Progenitor cell of endocrine pancreas (in vitro differentiated cells): ENCODE measurements at places on chromosomes 16 and 17. TPM values are rescaled to one million over a fixed set of nuclear protein-coding genes. Genes with fewer than 3 reads are reported as not detected.
A peak's percentile ranks its signal among the peaks of the same experiment; 100 is the strongest.

DNA sequence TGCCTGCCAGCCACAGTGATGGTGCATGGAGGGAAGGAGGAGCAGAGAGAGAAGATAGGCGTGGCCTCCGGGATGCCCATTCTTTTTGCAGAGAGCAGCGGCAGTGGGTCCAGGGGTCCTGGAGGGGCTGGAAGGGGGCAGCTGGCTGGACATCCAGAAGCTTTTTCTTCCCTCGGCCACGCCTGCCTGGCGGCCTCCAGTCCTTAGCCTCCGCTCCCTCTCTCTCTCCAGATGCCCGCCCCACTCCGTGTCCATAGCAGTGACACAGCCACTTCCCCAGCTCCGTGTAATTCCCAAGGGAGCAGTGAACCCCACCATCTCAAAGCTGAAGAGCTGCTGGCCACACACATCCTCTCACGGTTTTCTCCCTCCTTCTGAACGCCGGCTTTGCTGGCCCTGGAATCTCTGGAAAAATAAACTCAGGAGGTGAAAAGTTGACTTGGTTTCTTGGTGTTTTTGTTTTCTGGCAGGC lies 26.3 kb upstream of the CDC42EP4 start:
- DNase-seq, result no peak

Gene CTRB1
- total RNA-seq, result not detected in 2 replicates

- peak; percentile 61 for DNase-seq
Measured at GRCh38 chr16:70770626-70771552, 30.1 kb downstream of the VAC14 start.

- no peak for DNase-seq
Measured at GRCh38 chr16:31708348-31708747, 165.3 kb upstream of the ZNF267 start.

DNA sequence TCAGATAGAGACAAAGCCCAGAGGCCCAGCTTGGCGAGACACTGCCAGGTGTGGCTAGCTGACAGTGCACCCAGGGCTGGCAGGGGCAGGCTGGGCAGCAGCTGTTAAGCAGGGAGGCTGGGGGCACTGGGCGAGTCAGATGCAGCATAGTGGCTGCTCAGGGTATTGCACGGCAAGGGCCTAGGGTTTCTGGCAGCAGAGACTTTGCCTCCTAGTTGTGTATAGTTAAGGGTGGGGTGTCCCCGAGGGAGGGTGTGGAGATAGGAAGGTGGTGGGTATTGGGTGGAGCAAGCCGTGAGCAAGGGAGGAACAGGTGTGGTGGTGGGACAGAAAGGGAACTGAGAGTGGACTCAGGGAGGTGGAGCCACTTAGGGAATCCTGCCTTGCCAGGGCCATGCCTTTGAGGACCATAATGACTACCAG lies 66.0 kb downstream of the SMPD3 start:
- no peak for DNase-seq

GRCh38 chr16:88803264-88803987 lies at the start of gene CDT1:
CDT1 (plus strand) TSS chr16:88803789; CDS start chr16:88803832, 43 bp downstream.
- peak; percentile 83 for DNase-seq

GRCh38 chr17:1347589-1348323 lies 52.3 kb downstream of the YWHAE start:
- DNase-seq, result no peak

Gene GGT6
- total RNA-seq, result not detected in 2 replicates

Gene ACSM3
- 119 and 131 TPM in 2 replicates for total RNA-seq

Gene TNFRSF17
- not detected in 2 replicates for total RNA-seq

Gene ABI3
- not detected in 2 replicates for total RNA-seq

GRCh38 chr16:65453646-65454045 lies 331.8 kb upstream of the CDH11 start:
- no peak for DNase-seq

DNA sequence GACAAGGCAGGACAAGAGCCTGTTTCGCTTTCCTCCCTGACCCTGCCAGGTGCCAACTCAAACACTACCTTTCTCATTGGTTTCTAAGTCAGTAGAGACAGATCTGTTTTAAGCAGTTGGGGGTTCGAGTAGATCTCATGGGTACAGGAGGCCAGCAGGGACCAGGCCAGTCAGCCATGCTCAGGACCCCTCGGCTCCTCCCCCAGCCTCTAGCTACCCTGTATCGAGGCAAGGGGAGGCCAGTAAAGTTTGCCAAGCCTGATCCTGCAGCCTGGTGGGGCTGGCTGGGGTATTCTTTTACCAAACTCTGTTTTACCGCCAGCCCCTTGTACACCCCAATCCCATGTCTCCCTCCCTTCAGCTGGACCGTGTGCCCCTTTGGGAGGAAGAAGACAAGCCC lies 26.6 kb downstream of the OR1D5 start:
- DNase-seq, result no peak

Gene BRIP1
- 13.5 and 14.3 TPM in 2 replicates for total RNA-seq

Gene ENKD1
- total RNA-seq, result 25.1 and 26.1 TPM in 2 replicates

Gene HS3ST3A1
- total RNA-seq, result 6.9 and 8.8 TPM in 2 replicates

Gene MMP28
- total RNA-seq, result 0.53 TPM in 1 of 2 replicates, not detected in the other

- no peak for DNase-seq
Measured at GRCh38 chr16:75379339-75379738, 54.0 kb downstream of the CFDP1 start.

DNA sequence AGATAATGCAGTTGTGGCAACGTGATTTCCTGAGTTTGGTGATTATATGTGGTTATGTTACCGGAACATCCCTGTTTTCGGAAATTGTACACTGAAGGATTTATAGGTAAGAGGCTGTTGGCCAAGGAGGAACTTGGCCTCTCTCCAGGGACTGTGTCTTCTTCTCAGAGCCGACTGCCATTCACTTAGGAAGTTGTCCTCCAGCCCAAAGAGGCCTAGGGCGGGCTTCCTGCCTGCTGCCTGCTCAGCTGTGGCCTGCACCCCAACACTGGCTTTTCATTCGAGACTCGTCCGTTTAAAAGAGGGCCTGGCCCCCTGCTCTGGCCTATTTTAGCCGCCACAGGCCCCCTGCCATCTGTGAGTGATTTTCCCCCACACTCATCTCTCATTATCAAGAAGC lies 64.3 kb downstream of the ZDHHC7 start:
- DNase-seq, result no peak

Gene WNK4
- 5.8 and 6.3 TPM in 2 replicates for total RNA-seq

DNA sequence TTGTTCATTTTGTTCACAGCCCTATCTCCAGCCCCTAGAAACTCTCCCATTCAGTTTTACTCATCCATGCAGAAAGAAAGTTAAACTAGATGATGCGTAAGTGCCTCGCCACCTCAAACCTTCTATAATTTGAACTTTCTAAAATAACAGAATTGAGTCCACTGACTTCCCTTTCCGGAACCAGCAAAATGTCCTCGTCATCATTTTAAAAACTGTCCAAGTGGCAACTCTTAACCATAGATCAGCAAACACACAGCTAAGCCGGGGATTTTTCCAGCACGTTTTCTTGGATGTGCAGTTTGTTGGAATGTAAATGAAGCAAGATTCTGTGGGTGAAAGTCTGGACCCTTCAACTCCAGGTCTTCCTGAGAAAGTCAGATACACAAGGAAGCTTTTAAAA lies 369.7 kb upstream of the ERCC4 start:
- no peak for DNase-seq

- no peak for DNase-seq
Measured at GRCh38 chr17:51421525-51421924, 161.2 kb downstream of the UTP18 start.

DNA sequence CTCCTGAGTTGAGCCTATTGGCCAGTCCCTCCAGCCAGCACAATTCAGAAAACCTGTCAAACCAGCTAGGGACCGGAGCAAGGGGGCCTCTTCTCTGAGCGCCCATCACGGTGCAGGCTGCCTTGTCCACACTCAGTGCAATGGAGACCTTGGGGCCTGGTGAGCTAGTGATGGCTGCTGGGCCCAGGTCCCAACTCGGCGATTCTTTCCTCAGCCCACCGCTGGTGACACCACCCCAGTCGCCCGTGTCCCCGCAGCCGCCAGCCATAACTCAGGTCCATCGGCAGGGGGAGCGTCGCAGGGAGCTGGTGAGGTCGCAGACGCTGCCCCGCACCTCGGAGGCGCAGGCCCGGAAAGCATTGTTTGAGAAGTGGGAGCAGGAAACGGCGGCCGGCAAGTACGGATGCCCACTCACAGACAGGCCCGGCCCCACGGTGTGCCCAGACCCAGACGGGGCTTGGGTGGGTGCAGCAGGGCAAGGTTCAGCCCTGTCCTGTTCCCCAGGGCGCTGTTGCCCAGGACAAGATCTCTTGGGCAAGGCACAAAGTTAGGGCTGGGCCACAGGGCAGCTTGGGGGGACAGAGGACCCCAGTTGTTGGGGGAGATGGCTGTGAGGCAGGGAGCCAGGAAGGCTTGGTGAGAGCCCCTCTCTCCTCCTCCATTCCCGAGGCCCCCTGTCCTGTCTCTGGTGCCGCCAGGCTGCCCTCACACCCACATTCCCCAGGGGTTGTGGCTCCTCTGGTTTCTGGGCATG lies 10.8 kb downstream of the SMTNL2 start:
- peak; percentile 46 for DNase-seq

DNA sequence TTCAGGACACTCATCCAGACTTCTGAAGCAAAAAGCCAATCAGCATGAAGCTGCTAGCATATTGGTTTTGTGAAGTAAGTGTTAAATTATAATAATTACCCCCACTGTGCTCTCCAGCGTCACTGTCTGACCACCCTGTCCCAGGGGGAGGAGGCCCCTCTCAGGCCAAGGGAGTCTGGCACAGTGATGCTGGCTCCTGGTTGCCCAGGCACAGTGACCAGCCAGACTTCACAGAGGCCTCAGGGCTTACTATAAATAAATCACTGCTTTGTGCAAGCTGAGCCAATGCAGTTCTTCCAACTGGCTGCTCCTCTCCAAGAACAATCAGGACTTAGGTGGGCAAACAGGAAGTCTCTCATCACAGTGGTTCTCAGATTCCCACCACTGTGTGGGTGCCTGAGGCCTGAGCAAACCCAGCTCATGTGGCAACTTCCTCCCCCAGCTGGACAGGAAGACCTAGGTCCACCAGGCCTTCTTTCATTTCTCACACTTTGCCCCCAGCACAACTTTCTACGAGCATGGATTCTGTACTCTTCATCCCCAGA lies 1.7 kb upstream of the DBNDD1 start:
- DNase-seq, result no peak

Gene PRSS36
- 0.65 and 0.69 TPM in 2 replicates for total RNA-seq

DNA sequence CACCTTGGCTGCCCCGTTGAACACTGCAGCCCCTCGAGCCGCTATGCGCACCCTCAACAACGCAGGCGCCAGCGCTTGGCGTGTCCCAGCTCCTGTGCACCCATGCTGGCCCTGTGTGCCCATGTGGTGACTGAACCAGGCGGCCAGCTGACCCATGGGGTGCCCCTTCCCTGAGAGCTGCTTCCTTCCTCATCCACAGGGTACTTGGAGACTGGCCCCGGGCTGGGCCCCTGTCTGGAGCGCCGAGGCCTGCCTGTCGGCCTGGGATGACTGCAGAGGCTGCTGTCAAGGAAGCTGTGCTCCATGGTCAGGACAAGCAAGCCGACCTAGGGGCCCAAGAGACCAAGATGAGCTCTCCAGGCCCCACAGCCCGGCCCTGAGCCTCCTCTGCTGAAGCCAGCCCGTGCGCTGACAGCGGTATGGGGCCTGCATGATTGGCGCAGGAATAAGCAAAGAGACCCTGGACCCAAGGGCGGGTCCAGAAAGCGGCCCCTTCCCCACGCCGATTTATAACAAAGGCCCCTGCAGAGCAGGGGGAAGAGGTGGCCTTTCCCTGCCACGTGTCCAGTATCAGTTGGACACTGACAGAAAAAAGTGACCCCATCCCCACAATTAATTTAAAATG lies 21.6 kb upstream of the BAHCC1 start:
- DNase-seq, result no peak

Gene ANKRD40CL
- not detected in 2 replicates for total RNA-seq

Gene ACBD4
- 14.1 and 15.7 TPM in 2 replicates for total RNA-seq

Gene OR1A2
- total RNA-seq, result not detected in 2 replicates

DNA sequence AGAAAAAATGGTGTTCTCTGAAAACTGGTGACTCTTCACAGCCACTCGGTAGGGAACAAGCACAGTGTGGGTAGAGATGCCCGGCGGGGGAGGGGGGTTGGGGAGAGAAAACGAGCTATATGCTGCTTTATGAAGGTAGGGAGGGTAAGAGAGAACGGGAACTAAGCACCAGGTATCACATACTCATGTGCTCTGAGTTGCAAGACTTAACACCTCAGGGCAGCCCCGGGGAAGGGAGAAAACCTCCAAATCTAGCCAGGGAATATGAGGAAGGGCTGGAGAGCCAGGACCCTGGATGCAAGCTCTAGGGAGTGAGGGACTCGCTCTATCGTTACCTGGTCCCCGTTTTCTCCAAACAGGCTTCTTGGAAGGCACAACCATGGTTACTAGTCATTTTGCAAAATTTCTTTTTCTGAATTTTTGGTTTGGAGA lies 35.3 kb downstream of the HIC1 start:
- DNase-seq, result no peak

Gene KLHL10
- total RNA-seq, result not detected in 2 replicates

- no peak for DNase-seq
Measured at GRCh38 chr17:49580055-49580721, 4.5 kb downstream of the NXPH3 start.

DNA sequence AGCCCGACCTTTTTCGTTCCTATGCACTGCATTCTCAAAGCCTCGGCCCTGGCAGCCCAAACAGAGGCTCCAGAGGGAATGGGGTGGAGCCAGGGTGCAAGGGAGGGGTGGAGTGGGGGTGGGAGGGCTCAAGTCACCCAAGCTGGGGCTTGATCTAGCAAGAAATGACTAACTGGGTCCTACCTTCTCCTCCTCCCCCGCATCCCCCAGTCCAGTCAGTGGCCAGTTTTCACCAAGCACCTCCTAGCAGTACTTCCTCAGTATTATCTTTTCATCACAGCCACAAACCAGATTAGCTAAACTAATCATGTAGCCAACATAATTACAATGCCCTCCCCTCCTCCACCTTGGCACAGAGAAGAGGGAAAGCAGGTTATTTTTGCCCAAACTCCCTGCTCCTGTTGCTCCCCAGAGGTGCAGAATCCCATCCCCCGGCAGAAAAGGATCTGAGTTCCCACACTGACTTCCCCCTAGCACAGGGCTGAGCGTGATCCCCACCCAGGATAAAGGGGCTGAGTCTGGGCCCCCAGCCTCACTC lies 2.2 kb downstream of the JUP start:
- DNase-seq, result no peak

GRCh38 chr16:46607529-46607928 lies 13.7 kb downstream of the SHCBP1 start:
- no peak for DNase-seq

DNA sequence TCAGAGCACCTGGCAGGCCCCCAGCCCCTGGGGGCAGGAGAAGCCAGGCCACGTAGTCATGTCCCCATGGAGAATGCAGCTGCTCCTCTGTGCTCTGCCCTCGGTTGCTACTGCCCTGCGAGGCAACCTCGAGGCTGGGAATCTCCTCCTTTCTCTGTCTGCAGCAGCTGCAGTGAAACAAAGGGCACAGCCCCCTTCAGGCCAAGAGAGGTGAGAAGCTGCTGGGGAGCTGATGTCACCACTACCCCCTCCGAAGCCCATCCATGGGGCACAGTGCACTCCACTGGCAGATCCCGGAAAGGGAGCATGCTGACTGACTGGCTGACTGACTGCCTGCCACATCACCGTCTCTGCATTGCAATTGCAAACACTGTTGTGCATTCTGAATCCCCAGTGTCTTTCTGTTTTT lies 103.7 kb downstream of the GRIN2A start:
- no peak for DNase-seq

GRCh38 chr16:14628806-14629611 lies 1.1 kb downstream of the PARN start:
- DNase-seq, result no peak

GRCh38 chr17:43549496-43549895 lies 3.4 kb upstream of the ETV4 start:
- no peak for DNase-seq
